ENCODE measurements at places on chromosomes 1 and 21. TPM values are rescaled to one million over a fixed set of nuclear protein-coding genes. Genes with fewer than 3 reads are reported as not detected.

DNA sequence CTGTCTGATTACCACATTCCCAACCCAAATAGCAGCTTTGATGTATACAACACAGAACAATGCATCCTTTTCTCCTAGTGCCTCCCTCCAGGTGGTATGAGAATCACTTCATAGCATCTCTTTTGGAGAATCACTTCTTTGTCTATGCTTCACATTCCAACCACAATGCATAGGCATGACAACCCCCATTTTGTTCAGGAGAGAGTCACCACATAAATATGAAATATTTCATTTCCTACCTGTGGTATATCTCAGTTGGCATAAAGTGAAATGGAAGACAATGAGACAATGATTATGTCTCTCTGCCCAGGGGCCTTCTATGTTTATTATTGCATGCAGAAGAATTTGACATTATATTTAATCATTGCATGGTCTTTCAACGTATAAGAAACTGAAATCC, 112.2 kb downstream of the BRINP2 start:
- DNase-seq, result no peak

GRCh38 chr1:38381256-38381655, 334.7 kb upstream of the POU3F1 start:
- no peak for DNase-seq

DNA sequence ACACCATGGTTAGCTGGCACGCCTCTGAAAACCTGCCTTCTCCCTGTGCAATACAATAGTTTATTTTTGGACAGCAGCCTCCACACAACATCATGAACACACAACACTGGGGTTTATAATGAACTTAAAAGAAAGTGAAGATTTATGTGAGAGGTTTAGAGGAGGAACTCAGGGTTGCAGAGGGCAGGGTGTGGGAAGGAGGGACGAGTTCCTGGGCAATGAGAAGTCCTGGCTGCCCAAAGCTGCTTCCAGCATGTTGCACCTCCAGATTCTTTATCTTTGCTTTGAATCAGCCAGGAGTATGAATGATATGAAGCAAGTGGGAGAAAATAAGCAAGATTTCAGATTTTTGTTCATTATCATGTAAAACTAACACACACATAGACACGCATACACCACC, 11.3 kb upstream of the LRRC8D start:
- no peak for DNase-seq

UBXN10 gene
- polyA plus RNA-seq, result 0.15 TPM

RGL1 gene
- polyA plus RNA-seq, result 19.4 TPM

MAP1LC3C gene
- 13.8 TPM for polyA plus RNA-seq

Measured in forelimb muscle (tissue), 1 donor.